Amniotic stem cell (primary cell): ENCODE measurements at places on chromosomes 3 and 15.

- no peak for DNase-seq
Measured at GRCh38 chr15:101573951-101574350, 78.2 kb downstream of the TM2D3 start.

GRCh38 chr3:11566916-11567315 lies 76.8 kb downstream of the VGLL4 start:
- DNase-seq, result no peak

DNA sequence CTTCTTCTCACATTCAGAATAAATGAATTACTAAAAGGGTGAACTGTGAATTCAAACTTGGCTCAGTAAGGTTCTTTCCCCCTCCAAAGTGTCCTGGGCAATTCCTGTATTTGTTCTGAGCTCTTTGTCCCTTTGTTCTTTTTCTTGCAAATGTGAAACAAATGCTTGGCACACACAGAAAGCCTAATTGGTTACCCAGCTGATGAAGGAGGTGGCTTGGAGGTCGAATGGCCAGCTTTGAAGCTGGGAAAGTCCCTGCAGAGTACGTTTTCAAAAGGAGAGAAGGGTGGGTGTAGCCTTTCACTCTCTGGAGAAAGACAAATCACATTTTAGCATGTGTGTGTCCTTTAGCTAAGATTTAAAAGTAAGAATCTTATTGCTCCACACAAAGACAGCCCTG lies 154.4 kb downstream of the PEX5L start:
- DNase-seq, result no peak

GRCh38 chr3:40975711-40976121 lies 223.6 kb upstream of the CTNNB1 start:
- DNase-seq, result no peak

DNA sequence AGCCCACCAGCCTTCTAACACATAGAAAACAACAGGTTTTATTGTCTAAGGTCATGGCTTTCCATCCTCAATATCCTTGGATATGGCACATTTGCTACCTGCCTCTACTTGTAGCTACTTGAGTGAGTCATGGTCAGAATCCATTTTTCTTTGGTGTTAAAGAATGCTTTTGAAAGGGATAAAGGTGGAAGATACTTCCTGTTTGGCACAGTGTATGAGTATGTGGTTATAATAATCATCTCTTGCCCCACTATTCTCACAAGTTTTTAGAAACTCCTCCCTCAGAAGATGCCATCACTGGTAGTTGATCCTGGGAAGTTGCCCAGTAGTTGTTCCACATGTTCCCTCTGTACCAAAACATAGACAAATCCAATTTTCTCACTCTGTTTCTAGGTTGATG lies 508.6 kb upstream of the IL12A start:
- no peak for DNase-seq

GRCh38 chr3:38587548-38588131 lies 61.8 kb downstream of the SCN5A start:
- no peak for DNase-seq

GRCh38 chr3:182364323-182364722 lies 429.0 kb upstream of the ATP11B start:
- DNase-seq, result no peak

- DNase-seq, result peak; percentile 18
Measured at GRCh38 chr15:62035256-62035924, 24.9 kb downstream of the VPS13C start.

- no peak for DNase-seq
Measured at GRCh38 chr15:49387471-49387870, 35.6 kb upstream of the FGF7 start.

- no peak for DNase-seq
Measured at GRCh38 chr3:182737825-182738224, 55.5 kb upstream of the ATP11B start.

DNA sequence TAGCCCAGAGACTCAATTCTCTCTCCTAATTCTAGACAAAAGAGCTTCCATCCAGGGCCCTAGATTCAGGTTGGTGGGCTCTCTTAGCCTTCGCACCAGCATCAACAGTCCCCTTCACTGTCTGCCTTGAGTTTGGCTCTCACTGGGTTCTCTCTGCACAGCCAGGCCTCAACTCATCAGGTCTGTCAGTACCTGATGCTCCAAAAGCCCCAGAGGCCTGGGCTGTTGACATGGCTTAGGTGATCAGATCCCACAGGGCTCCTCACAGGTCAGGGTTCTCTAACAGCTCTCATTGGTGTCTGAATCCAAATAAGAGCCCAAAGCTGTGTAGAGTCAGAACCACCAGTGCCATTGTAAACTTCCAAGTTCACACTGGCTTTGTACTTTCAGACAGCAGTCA lies 206.6 kb upstream of the PPP2R3A start:
- DNase-seq, result no peak

GRCh38 chr3:152175528-152175889 lies 93.2 kb upstream of the MBNL1 start:
- peak; percentile 72 for DNase-seq

DNA sequence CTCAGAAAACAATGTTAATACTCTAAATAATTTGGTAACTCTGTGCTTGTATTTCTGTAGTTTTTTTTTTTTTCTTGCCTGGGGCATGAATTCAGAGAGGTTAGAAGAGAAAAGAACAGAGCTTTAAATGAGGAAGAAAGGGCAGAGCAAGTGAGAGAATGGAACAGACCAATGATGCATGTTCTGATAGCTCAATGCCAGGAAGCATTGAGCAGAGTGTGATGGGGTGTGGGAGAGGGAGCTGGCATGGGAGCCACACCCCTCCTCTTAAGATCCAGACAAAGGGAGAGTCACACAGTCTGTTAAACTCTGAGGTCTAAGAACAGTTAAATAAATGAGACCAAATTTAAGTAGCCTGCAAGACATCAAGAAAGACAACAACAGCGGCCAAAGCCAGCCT lies 538.6 kb downstream of the TUSC7 start:
- DNase-seq, result no peak

- DNase-seq, result no peak
Measured at GRCh38 chr15:35271371-35272043, 186.4 kb upstream of the NANOGP8 start.

DNA sequence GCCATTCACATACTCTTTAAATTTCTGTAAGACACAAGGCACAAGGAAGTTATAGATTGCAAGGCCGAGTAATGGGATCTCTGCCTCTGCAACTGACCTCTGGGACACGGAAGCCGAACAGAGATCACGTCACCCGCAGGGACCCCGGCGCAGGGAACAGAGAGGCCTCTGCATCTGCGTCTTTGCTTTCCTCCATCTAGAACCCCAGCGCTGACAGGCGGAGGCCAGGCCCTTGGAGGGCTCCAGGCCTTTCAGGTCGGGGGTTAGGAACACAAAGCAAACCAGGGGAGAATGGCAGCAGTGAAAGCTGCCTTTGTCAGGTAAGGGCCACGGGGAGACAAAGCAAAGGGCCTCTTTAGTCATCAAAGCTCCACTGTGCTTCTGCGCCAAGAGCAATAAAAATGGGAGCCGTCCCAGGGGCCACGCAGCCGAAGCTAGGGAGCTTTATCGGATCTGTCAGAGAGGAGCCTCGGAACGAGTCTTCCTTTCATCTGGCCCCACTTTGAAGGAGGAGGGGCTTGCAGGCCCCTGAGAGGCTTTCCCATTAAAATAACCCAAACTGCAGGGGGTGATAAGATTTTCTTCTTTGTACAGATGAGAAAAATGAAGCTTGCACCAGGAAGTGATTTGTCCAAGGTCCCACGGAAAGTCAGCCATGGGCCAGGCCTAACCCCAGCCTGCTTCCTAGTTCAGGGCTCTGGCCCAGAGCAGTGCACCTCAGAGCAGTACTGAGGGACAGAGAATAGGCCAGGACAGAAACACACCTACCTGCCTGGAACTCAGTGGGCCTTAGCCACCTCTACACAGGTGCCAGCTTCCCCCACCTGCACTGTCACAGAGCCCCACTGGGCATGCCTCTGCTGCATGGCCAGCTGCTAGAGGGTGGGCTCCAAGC lies 84.4 kb upstream of the RAD18 start:
- DNase-seq, result no peak

- no peak for DNase-seq
Measured at GRCh38 chr3:100124201-100124761, 10.0 kb upstream of the FILIP1L start.

- DNase-seq, result no peak
Measured at GRCh38 chr15:88788816-88789215, 14.4 kb upstream of the ACAN start.

DNA sequence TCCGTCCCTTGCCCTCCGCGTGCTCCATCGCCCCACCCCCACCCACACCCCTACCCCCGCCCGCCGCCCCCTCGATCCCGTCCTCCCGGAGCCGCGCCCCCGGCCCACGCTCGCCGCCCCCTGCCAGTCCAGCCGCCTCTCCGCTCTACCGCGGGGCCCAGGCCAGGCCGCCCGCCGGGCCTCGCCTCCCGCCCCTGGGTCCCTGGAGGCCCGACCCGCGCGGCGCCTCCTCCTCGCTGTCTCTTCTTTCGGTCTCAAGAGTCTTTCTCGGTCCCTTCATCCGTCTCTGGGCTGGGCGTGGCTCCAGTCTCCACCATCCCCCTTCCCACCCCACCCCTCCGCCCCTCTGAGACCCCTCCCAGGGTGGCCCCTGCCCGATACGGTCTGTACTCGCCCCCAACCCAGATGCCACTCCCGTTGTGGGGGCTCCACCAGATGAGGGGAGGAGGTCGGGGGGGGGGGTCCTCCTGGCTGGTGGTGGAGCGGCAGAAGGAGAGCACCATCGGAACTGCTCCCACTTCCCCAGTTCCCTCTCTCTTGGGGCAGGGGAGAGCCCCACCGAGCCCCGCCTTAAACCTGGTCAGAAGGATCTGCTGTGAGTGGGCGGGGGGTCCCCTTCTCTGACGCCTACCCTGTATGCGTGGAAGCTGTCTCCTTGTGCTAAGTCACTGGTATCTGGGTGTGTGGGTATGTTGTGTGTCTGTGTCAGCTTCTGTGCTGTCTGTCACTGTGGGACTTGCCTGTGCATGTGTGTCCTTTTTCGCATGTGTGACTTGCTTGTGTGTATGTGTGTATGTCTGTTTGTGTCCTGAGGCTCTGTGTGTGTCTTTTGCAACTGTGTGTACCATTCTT lies 1.0 kb downstream of the PRKCD start:
- DNase-seq, result no peak

GRCh38 chr3:128073185-128073725 lies 21.0 kb downstream of the SEC61A1 start:
- no peak for DNase-seq

DNA sequence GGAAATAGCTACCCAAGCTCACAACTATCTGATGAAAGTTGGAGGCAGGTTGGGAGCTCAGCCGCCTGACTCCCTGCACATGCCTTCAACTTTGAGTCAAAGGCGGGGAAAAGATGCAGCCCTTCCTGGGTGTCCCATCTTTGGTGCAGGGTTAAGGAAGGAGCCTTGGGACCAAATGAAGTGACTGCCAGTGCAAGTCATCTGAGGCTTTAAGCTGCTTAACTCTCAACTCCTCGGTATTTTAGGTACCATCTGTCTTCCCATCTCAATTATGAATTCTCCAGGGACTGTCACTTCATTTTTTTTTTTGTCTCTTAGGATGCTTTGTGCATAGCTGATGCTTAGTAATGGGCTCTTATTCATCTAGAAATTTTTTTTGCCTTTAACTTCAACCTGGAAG lies 408.8 kb upstream of the C2CD4B start:
- DNase-seq, result no peak

GRCh38 chr3:42729404-42730145 lies 27.0 kb upstream of the HHATL start:
- no peak for DNase-seq

GRCh38 chr3:149319750-149320149 lies 13.7 kb downstream of the TM4SF18 start:
- DNase-seq, result no peak

GRCh38 chr15:92149465-92149864 lies 244.2 kb upstream of the ST8SIA2 start:
- DNase-seq, result no peak

- no peak for DNase-seq
Measured at GRCh38 chr3:144051211-144051610, 79.6 kb downstream of the DIPK2A start.

DNA sequence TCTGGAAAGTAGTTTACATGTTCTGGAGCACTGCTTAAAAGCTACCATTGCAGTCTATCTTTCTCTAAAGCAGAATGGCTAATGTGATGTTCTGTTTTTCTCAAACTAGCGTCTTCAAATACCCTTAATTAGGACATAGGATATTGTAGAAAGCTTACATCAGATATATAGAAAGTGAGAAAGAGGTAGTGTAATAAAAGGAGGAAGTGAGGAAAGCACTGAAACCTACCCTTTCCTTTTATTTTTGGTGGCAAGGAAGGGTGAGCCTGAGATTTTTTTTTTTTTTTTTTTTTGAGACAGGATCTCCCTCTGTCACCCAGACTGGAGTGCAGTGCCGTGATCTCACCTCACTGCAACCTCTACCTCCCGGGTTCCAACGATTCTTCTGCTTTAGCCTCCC lies 9.4 kb downstream of the SENP2 start:
- DNase-seq, result no peak

- DNase-seq, result no peak
Measured at GRCh38 chr3:89246326-89246725, 138.9 kb downstream of the EPHA3 start.

GRCh38 chr15:70159713-70160009 lies 61.9 kb upstream of the TLE3 start:
- DNase-seq, result no peak

GRCh38 chr3:78580681-78581080 lies 1187.1 kb downstream of the ROBO1 start:
- DNase-seq, result peak; percentile 19

- no peak for DNase-seq
Measured at GRCh38 chr3:32423956-32424557, 32.4 kb downstream of the CMTM7 start.

GRCh38 chr15:44595246-44595645 lies 58.3 kb downstream of the EIF3J start:
- no peak for DNase-seq

- DNase-seq, result no peak
Measured at GRCh38 chr3:156035158-156035557, 85.2 kb upstream of the KCNAB1 start.

DNA sequence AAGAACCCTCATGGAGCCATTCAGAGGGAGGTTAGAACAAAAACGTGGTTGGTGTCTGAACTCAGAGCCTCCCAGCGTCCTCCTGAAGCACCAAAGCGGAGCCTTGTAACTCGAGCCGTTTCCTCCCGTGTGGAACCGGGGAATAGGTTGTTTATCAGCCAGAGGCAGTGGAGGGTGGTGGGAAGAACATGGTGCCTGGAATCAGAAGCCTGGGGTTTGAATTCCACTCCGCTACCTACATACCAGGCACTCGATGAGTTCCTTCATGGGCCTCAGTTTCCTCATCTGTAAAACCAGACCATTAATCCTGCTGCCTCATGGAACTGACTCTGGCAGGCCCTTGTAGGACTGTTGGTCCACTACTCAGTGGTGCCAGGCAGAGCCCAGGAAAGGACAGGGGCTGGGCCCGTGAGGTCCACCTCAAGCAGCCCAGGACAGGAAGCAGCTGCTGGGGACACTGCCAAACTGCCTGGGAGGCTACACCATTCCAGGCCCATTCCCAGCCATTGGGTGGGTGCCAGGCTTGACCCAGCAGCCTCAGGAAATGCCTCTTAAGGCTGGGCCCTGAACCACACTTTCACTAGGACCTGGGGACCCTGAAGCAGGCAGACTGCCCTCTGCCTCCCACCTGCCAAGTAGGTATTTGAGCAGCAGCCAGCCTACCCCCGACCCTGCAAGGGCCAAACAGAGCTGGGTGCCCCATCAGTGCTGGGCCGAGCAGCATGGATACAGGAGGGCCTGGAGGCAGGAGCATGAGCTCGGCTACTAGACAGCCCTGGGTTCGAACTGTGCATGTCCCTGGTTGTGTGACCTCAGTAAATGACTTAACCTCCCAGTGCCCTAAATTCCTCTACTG lies 33.4 kb downstream of the PRKCD start:
- DNase-seq, result no peak
